ENCODE measurements at places on chromosomes 2 and 18.
A peak's percentile ranks its signal among the peaks of the same experiment; 100 is the strongest.

- no peak for DNase-seq
Observed at GRCh38 chr2:3807853-3808252, 104.5 kb downstream of the DCDC2C start.

- no peak for DNase-seq
Observed at GRCh38 chr2:48943436-48943835, 187.9 kb upstream of the LHCGR start.

GRCh38 chr2:19648583-19648982 is 253.2 kb downstream of the TTC32 start:
- no peak for DNase-seq

- DNase-seq = no peak
Observed at GRCh38 chr2:58967736-58968135, 726.6 kb upstream of the FANCL start.

- DNase-seq = no peak
Observed at GRCh38 chr2:54818226-54818625, 94.8 kb downstream of the EML6 start.

- DNase-seq = no peak
Observed at GRCh38 chr2:241558532-241559322, at the start of gene BOK. Gene BOK (plus strand): TSS chr2:241558745. CDS start chr2:241559484, 739 bp downstream.

GRCh38 chr2:18378020-18378653 is 182.3 kb downstream of the RDH14 start:
- DNase-seq = no peak

- DNase-seq = no peak
Observed at GRCh38 chr2:127762441-127762840, 48.5 kb downstream of the WDR33 start.

DNA sequence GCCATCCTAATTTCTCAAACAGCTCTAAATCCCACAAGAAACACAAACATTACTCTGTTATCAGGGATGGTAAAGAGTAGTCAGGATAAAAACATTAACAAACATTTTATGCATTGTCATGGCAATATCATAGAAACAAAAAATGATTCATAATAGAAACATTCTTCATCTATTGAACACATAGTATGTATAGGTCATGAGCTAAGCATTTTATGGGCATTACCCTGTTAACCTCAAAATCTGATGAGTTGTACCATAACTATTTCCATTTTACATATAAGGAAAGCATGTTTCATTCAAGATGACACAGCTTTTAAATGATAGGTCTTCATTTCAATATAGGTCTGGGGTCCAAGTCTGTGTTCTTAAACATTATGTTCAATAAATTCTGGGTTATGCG is 344.9 kb downstream of the RND3 start:
- no peak for DNase-seq

DNA sequence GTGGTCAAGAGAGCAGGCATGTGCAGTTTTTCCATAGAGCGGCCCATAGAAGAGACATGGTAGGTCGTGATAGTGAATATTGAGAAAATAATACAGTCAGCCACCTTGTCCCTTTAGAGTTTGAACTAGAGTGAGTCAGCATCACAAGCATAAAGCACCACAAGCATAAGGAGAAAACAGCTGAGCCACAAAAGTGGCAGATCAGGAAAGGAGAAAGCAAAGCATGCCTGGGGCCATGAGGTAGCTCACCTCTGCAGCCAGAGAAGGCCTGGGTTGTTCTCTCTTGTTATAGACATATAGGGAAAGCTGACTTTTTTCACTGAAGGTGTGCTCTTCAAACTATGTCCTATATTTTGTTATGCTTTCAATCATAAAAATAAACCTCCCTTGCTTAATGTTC is 879.0 kb downstream of the DSC3 start:
- DNase-seq = no peak

- DNase-seq = no peak
Observed at GRCh38 chr2:134360745-134361487, 107.0 kb downstream of the MGAT5 start.

DNA sequence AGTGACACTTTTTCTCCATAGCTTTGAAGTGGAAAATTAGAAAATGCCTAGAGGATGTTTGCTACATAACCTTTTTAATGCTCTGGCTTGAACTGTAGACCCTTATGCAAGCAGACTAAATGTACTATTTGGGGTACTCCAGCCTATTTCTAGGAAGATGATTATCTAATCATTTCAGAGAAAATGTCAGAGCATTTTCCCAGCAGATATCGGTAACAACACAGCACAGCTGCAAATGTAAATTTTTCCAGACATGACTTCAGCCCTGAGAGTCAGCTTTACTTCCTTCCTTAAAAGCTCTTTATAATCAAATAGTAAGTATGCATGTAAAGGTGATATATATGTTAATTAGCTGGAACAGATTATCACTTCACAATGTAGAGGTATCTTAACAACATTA is 1647.1 kb downstream of the SUCLG1 start:
- DNase-seq = no peak

- DNase-seq = no peak
Observed at GRCh38 chr2:84443477-84443876, 15.6 kb downstream of the SUCLG1 start.

DNA sequence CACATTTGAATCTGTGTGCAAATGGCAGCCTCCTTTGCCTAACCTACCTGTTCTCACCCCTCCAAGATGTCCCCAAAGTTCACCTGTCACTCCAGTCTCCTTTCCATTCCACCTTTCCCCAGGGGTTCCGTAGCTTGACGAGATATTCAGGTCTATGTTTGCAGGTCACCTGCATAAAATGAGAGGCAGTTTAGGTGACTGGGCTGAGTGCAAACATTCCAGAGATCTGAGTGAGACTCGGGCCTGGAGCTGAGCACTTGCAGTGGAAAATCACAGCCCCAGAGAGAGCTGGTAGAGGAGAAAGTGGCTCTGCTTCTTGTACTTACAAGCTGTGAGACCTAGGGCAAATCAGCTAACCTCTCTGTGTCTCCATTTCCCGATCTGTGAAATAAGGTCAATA is 20.1 kb downstream of the CAPN14 start:
- no peak for DNase-seq

DNA sequence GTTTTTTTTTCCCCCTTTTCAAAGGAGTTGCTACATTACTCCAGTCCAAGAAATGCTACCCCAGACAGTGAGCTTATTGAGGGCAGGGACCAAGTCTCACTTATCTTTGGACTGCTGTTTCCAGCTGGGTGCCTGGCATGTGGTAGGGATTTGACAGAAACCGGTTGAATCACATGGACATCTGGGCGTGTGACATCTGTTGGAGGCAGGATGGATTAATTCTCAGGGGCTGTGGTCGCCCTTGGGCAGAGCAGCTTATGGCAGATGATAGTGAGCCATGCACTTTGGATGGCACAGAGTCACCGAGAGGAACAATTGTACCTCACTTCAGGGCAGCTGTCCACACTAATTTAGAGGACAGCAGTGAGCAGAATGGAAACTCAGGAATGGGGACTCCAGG is 254.6 kb upstream of the ID2 start:
- no peak for DNase-seq

- no peak for DNase-seq
Observed at GRCh38 chr2:160499865-160500264, 6.3 kb upstream of the RBMS1 start.

GRCh38 chr2:119784876-119785275 is 25.2 kb downstream of the PTPN4 start:
- DNase-seq = no peak

GRCh38 chr2:56505885-56506284 is 322.1 kb downstream of the CCDC85A start:
- DNase-seq = no peak

DNA sequence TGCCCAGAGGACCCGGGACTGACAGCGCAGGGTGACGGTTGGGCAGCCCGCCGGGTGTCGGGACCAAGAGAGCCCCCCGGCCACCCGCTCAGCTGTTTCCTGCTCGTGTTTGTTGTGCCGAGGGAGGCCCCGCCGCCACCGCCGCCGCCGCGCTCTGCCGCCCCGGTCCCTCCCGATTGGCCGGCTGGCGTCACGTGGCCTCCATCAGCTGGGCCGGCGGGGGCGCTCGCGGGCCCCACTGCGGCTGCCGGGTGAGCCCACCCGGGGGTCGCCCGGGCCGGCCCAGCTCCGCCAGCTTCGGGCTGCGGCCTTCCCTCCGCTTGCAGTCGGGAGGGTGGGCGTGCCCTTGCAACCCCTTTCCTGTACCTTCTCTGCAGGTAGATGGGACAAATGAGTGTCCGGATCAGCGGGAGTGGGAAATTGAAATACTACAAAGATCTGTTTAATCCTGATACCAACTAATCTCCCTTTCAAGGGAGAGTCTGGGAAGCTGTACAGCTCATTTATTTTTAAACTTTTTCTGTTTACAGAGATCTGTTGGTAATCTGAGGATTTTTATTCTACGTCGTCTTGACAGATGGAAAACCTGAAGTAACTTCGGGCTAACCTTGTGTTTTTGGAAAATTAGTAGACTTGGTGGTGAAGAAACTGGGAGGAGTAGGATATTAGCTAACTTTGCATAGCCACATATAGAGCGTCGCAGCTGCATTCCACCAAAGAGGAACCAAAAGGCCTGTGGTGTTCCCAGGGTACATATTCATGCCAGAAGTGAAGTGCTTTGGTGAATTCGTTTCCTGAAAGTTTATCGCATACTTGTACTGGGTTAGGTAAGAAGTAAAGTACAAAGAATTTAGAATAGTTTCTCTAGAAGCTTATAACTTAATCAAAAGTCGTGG is 1.2 kb downstream of the YPEL5 start:
- DNase-seq = peak; percentile 54

- DNase-seq = no peak
Observed at GRCh38 chr2:109102588-109103233, 26.3 kb upstream of the SH3RF3 start.

- no peak for DNase-seq
Observed at GRCh38 chr18:25895518-25895917, 194.9 kb downstream of the SS18 start.

DNA sequence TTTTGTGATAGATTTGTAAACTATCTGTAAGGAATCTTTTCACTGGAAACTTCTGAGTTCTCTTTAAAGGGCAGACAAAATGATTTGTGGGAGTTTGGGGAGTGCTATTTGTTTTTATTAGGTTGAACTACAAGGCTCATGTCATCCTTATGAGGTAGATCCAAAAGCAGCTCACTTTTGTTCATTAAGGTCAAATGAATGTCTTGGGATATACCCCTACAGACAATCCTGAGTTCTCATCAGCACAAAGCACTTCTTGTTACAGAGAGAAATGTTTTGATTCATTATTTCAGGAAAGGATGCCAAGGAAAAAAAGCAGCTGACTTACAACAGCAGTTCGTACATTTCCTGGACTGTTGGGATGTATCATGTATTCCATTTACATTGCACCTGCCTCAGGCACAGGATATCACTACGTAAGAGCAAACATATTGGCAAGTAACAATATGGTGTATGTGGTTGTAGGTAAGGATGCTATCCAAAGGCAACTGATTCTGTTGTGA is 68.9 kb downstream of the DCC start:
- no peak for DNase-seq

DNA sequence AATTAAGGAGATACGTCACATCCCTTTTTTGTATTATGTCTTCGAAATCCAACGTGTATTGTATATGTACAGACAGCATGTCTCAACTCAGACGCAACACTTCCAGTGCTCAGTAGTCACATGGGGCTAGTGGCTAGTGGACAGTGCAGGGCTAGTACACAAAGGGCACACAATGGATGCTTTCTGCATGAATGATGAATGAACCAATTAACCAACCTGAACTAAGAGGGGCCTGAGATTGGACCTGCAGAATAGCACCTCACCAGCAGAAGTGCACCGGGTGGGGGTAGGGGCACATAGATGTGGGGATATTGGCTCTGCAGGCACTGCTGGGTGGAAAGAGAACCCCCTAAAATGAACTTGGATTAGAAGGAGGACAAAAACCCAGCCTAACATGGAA is 20.7 kb downstream of the ST8SIA5 start:
- no peak for DNase-seq

GRCh38 chr2:136032817-136033535 is 47.5 kb upstream of the DARS1 start:
- DNase-seq = no peak

DNA sequence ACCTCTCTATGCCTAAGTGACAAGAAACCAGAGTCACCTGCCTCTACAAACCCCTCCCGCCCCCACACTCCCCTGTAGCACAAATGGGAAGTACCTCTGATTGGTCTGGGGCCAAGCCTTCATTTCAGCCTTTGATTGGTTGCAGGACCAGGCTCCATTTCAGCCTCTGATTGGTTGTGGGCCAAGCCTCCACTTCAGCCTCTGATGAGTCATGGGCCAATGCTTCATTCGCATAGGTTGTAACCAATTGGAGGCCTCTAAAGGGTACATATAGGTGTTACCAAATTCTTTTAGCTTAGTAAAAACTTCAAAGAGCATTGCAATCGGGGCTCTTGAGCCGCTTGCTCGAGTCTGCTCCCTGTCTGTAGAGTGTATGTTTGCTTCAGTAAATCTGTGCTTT is 25.0 kb downstream of the CCDC102B start:
- no peak for DNase-seq

DNA sequence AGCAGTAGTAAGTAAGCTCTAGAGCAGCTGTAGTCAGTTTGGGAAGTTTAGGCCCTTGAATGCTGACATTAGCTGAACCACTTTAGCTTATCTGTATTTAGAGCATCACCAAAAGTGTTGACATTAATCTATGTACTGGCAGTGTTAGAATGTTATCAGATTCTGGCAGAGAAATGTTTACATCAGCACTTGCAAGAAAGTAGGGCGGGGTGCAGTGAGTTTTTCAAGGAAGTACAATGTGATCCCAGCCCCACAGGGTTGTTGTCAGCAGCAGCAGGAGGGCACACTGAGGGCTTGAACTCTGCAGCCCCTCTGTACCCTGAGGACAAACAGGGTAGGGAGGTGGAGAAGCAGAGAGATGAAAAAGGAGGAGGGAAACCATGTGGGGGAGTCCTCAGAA is 35.5 kb upstream of the RMP24 start:
- no peak for DNase-seq

DNA sequence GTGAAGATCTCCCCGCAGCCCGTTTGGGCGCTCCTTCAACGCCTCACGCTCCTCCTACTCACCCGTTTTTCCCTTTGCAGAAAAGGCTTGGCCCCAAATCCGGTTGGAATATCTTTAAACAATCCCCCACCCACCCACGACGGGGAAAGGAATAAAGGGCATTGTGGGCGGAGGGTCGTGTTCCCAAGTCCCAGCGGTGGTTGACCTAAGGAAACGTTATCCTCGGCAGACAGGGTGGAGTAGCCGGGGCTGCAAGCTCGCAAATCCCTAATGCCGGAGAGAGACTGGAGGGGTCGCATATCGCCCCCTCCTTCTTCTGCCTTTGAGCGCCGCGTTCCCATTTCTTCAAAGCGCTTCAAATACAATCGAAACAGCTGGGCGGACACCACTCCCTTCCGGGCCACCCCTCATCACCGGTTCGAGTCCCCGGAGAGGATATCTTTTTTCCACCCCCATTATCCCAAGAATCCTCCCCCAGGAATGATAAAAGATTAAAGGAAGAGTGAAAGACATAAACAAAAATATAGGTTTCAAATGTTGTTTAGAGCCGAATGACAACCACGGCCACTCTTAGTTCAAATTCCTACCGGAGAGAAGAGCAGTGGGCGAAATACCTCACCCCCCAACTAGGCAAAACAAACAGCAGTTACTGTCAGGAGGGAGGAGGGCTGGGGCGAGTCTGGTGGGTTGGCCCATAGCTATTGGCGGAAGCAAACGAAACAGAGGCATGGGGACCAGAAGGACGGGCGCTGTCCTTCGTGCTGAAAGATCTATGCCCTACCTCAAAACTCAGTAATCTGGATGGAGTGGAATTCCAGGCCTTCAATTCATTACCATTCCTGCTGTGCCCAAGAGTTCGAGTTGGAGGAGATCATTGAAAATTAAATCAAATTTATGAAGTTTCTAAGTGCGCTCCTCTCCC is 2.8 kb upstream of the GAD1 start:
- DNase-seq = no peak
